ENCODE measurements at places on chromosomes 7 and 10.
A peak's percentile ranks its signal among the peaks of the same experiment; 100 is the strongest.

DNA sequence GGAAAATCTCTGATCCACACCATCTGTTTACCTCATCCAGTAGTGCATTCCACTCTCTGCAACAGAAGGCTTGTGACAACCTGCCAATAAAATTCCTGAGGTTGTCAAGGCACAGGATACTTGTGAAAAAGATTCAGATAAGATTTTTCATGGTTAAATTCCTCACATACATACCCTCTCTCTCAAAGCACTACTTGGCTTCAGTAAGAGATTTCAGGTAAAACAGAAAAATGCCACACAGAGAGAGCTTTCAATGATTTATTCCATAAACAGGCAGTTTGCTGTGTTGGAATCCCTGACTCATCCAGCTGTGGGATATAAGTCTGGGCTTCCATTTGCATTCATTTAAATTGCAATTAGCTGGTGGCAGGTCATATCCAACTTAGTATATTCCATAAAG lies 99.7 kb upstream of the CAV2 start:
- no peak for DNase-seq

- DNase-seq, result no peak
Measured at GRCh38 chr7:19775578-19775977, 2.2 kb upstream of the TMEM196 start.

DNA sequence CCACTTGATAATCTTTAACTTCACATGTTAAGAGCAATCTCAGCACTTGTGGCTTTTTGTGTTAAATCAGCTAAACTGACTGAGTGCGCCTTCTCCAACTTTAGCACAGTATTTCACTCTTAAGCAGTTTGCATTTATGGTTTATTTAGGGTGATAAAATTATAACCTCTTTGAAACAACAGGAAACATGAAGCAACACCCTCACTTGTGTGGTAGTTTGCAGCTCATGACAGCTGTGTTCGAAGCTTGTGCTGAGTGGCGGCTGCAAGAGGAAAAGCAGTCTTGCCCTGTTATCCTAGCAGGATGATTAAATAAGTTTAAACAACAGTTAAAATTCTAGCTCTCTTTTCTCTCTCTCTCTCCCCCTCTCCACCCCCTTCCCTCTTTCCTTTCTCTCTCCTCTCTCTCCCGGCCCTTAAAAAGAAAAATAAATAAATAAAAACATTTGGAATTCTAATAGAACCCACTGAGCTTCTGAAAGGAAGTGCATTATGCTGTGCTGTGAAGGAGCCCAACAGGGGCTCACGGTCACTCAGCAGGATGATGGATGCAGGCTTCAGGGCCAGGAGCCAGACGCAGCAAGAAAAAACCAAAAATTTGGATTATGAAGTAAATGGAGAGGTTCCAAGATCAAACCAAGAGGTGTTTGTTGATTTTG lies 25.2 kb downstream of the OGDH start:
- peak; percentile 33 for DNase-seq

DNA sequence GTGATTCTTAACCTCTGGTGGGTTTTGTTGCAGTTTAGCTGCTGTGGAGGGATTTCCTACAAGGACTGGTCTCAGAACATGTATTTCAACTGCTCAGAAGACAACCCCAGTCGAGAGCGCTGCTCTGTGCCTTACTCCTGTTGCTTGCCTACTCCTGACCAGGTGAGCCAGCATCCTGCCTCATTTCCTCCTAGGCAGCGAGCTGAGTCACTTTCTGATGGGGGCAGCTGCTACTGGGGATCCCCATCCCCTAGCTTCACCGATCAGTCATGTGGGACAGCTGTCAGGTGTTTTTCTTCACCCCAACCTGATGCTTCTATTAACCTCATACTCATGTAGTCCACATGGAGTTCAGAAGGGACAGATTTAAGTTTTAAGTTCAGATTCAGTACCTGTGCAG lies 21.7 kb upstream of the SMO start:
- peak; percentile 65 for DNase-seq

- DNase-seq, result no peak
Measured at GRCh38 chr7:27161214-27161720, 4.1 kb downstream of the HOXA9 start.

GRCh38 chr10:114479307-114479706 lies 75.0 kb upstream of the AFAP1L2 start:
- DNase-seq, result no peak

GRCh38 chr10:131452926-131453720 lies 141.6 kb upstream of the TCERG1L start:
- no peak for DNase-seq

- DNase-seq, result no peak
Measured at GRCh38 chr7:121153995-121154394, 165.5 kb downstream of the CPED1 start.

DNA sequence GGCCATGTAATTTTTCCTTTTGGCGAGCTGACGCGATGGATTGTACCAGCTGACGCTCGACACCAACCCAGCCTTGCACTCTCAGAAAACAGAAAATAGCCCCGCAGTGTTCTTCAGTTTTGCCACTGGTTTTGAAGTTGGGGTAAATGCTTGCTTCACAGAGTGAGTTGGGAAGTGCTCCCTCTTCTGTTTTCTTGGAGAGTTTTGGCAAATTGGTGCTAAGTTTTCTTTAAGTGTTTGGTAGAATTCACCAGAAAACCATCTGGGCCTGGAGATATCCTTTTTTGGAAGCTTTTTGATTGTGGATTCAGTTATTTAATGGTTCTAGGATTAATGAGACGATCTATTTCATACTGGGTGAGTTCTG lies 252.8 kb downstream of the ELFN1 start:
- no peak for DNase-seq

DNA sequence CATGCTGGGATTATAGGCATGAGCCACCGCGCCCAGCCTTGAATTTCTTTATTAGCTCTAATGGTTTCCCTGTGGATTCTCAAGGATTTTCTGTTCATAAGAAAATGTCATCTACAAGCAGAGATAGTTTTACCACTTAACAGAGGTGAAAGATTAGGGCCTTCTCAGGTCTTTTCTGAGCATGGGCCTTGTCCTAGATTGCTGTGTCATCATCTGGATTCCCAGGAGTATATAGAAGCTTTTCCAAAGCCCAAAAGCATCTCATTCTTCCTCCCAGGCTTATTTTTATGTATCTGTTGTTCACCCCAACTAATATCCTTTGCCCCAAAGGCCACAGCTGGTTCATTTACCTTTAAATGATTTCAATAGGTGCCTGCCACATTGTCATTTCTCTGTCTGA lies 13.7 kb upstream of the ZNF248 start:
- DNase-seq, result no peak

DNA sequence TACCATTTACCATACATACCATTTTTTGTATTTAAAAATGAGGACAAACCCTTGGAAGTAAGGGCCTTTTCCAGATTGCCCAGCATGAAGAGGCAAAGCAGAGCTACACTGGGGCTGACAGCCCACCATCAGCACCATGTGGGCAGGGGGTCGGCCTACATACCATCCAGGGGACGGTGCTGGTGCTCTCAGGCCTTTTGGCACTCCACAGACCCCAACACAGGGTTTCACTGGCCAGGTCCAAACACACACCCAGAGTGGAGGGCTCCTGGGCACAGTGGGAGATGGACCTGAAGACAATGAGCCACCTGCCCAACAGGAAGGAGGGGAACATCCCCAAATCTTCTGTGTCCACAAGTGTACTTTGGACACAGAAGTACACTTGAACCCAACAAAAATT lies 69.2 kb upstream of the CAMK2B start:
- no peak for DNase-seq

GRCh38 chr7:116239434-116239833 lies 29.1 kb downstream of the TES start:
- no peak for DNase-seq

DNA sequence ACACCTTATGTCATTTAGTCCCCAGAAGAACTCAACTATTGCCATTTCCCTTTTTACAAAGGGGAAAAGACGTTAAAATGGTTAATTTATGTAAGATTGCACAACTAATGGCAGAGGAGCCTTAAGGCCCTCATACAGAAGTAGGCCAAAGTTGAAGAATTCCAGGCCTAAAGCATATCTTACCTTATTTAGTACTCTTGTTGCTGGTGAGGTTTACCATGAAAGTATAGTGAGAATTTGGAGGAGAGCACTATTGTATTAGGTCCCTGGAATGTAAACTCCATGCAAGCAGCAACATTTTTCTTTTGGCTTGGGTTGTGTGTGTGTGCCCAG lies 731 bp upstream of the CRPPA start:
- DNase-seq, result no peak

DNA sequence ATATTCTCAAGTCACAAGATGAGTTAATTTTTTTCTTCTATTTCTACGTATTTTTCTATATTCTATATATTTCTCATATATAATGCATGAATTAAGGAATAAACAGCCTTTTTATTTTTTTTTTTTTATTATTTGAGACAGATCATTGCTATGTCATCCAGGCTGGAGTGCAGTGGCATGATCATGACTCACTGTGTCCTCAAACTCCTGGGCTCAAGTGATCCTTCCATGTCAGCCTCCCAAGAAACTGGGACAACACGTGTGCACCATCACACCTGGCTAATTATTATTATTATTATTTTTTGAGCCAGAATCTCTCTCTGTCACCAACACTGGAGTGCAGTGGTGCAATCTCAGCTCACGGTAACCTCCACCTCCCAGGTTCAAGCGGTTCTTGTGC lies 1.5 kb downstream of the CLDN12 start:
- no peak for DNase-seq

- no peak for DNase-seq
Measured at GRCh38 chr7:50552139-50552538, 13.1 kb downstream of the DDC start.

DNA sequence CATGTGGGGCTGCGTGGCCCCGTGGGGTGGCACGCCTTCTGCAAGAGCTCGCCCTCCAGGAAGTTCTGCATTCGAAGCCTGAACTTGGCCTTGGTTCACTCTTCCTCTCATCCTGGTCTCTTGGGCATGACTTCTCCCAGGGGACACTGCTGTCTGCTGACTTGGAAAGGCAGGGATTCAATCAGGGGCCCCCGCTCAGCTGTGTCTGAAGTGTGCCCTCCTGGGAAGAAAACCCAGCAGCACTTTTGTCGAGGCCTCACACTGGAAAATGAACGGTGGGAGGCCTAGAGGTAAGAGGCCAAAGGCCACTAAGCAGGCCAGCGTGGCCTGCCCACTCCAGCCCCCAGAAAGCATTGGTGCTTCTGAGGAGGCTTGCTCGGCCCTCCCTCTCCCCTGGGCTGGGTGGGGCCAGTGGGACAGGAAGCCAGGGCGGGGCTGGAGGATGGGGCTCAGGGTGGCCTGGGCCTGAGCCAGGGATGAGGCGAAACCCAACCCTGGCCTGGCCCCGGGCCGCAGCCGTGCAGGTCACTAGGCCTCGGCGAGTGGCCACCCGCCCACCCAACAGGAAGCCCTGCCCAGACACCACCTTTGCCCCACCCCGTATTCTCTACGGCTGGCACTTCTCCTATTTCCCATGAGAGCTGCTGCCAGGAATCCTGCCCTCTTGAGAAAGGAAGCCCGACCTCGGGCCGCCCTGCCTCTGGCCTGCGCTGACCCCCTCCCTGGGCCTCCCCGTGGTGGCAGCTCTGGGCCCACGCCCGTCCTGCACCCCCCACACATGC lies 81.1 kb downstream of the ZMIZ1 start:
- DNase-seq, result peak; percentile 66

GRCh38 chr7:77426521-77427051 lies 10.4 kb upstream of the GSAP start:
- DNase-seq, result no peak

GRCh38 chr7:43037531-43037930 lies 74.9 kb upstream of the HECW1 start:
- DNase-seq, result no peak

GRCh38 chr10:105743343-105744056 lies 1102.4 kb downstream of the SORCS3 start:
- DNase-seq, result no peak

DNA sequence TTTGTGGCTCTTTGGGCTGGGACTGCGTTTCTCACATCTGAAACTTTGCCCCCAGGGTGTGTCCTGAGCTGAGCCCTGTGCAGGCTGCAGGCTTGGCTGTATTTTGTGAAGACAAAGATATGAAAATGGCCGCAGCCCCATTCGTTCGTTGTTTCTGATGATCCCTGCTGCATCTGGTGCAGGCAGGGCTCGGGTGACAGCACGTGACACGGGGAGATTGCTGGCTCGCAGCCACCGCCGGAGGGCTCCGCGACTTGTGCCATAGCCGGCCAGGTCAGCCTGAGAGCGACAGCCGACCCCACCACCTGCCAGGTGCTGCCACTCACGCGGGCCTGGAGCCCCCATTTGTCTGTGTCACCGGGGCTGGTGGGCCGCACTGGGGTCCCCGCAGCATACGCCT lies 81.3 kb downstream of the ZRANB1 start:
- DNase-seq, result no peak

DNA sequence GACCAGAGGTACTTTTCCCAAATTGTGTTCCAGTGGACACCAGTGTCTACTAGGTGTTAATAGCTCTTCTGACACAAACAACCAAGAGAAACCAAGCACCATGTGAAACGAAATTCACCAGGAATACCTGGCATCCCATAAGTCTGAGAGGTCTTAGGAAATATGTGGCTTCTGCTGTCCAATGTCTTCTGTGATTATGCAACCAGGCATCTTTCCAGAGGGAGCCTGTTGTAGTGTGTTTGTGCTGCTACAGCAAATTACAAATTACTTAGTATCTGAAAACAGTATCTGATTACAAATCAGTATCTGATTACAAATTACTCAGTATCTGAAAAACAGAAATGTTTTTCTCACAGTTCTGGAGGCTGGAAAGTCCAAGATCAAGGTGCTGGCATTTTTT lies 133.6 kb upstream of the NPVF start:
- no peak for DNase-seq

DNA sequence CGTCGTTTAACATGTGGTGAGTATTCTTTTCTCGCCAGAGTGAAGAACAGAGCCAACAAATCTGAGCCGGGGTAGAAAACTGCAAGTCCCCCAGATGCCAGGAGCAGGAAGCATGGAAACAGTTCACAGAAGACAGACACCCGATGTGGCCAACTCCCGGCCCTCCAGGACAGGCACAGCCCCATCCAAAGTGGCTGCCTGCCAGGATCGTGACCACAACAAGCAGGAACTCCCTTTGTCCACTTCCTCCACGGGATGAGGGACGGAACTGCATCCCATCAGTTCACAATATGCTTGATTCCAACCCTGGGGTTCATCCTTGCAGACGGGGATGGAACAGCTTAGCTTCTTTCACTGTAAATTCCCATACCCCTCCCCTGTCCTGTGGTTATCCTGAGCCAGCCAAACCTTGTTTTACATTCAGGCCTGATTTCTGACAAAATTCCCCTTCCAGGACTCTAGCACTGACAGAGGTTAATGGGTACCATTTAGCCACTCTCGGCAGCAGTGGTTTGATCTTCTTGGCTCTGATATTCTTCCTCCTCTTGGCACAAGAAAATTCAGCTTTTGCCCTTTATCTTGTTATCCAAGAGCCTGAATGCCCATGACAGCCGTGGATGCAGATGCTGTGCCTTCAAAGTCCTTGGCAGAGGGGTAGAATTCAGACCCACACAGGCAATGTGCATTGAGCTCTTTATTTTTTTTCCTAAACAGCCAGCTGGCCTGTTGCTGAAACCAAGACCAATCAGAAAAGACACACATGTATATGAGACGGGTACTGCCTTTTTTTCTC lies 105.5 kb upstream of the FAM204A start:
- DNase-seq, result no peak

- no peak for DNase-seq
Measured at GRCh38 chr7:91302794-91303193, 38.6 kb downstream of the FZD1 start.

- no peak for DNase-seq
Measured at GRCh38 chr10:74675484-74675883, 150.9 kb upstream of the KAT6B start.

Measured in activated CD8-positive, alpha-beta T cell treated with anti-CD3 and anti-CD28 coated beads for 36 hours (primary cell).